M059J (cell line): ENCODE measurements at places on chromosomes 3 and 15. TPM values are rescaled to one million over a fixed set of nuclear protein-coding genes. Genes with fewer than 3 reads are reported as not detected.

The IL17RB gene
- total RNA-seq = 0.25 TPM in 1 of 2 replicates, not detected in the other

The RARRES1 gene
- 1.8 and 3.7 TPM in 2 replicates for total RNA-seq

- peak; percentile 77 for DNase-seq
Measured at GRCh38 chr3:104628185-104628789, 738.4 kb upstream of the ALCAM start.

- no peak for DNase-seq
Measured at GRCh38 chr3:125207507-125207906, 5.0 kb downstream of the SLC12A8 start.

DNA sequence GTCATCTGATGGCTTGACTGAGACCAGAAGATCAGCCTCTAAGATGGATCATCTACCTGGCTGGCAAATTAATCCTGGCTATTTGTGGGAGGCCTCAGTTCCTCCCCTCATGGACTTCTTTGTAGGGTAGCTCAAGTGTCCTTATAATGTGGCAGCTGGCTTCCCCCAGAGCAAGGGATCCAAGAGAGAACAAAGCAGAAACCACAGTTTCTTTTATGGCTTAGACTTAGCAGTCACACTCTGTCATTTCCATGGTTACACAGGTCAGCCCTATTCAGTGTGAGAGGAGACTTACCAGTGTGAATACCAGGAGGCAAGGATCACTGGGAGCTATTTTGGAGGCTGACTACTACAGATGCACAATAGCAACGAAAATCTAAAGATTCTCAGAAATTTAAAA lies 15.3 kb upstream of the ARL14 start:
- peak; percentile 93 for DNase-seq
